Tibial nerve (tissue), 4 donors: ENCODE measurements at places on chromosomes 3 and 15. TPM values are rescaled to one million over a fixed set of nuclear protein-coding genes. Genes with fewer than 3 reads are reported as not detected.

ACKR4 gene
- not detected for total RNA-seq

BFSP2 gene
- not detected for total RNA-seq

NPAP1 gene
- total RNA-seq, result not detected

TRIP4 gene
- 13.0 TPM for total RNA-seq

COL6A6 gene
- total RNA-seq, result not detected

DNA sequence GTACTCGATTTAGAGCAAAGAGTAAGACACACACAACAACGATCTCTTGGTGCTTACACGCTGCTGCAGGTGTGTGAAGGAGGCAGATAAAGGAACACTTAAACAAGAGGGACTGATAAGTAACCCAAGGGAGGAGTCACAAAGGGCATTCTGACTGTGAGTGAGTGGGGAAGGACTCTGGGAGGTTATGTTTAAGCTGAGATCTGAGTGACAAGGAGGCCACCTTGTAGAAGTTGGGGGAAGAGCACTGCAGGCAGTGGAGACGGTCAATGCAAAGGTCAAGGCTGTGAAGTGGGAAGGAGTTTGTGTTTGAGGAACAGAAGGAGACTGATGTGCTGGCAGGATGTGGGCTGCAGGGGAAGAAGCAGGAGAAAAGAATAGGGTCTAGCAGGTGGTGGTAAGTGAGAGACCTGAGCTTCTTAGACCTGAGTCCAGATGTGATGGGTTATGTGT lies 63.1 kb downstream of the LPP start:
- no peaks in the 10 kb centered on the region for H3K36me3 ChIP-seq
- H3K4me1 ChIP-seq, result peaks cover 69% of the 10 kb centered on the region
- no peak overlapping the region for H3K4me3 ChIP-seq
- peak overlapping the region; percentile 87 for H3K27ac ChIP-seq

DNA sequence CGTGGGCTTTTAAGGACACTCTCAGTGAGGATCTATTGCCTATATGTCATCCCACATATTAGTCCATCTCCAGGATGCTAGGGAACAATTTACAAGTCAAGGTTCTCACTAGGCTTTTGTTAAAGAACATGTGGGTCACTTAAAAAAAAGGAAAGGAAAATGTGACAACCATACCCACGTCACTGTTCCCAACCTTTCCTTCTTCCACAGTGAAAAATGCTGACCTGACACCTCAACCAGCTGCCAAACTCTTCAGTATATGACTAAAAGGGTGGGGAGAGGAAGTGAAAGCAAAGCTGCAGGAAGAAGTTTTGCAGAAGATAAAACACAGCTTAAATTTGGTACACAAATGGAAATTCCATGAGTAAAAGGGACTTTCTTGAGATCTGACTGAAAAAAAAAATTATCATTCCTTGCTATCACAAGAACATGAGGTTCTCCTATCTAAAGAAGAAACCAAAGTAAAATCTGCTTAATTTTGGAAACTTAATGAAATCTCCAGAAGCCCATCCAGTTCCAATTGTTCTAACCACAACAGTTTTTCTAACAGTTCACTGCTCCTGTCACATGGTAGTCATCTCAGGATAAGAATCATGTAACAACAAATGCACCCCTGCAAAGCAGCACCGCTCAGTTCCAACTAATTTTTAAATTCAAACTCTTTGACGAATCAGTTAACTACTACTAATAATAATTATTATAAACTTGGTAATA lies 117.0 kb upstream of the TSPAN3 start:
- no peaks in the 10 kb centered on the region for H3K36me3 ChIP-seq
- peak; percentile 20 for DNase-seq
- H3K27me3 ChIP-seq, result no peaks in the 10 kb centered on the region
- H3K27ac ChIP-seq, result peak overlapping the region; percentile 81
- H3K4me1 ChIP-seq, result peaks cover 47% of the 10 kb centered on the region

GRCh38 chr15:65156692-65157091 lies 23.1 kb upstream of the PDCD7 start:
- peaks cover 70% of the 10 kb centered on the region for H3K36me3 ChIP-seq
- no peak overlapping the region for H3K4me3 ChIP-seq
- no peaks in the 10 kb centered on the region for H3K4me1 ChIP-seq
- H3K27ac ChIP-seq, result no peak overlapping the region
- H3K27me3 ChIP-seq, result no peaks in the 10 kb centered on the region

DNA sequence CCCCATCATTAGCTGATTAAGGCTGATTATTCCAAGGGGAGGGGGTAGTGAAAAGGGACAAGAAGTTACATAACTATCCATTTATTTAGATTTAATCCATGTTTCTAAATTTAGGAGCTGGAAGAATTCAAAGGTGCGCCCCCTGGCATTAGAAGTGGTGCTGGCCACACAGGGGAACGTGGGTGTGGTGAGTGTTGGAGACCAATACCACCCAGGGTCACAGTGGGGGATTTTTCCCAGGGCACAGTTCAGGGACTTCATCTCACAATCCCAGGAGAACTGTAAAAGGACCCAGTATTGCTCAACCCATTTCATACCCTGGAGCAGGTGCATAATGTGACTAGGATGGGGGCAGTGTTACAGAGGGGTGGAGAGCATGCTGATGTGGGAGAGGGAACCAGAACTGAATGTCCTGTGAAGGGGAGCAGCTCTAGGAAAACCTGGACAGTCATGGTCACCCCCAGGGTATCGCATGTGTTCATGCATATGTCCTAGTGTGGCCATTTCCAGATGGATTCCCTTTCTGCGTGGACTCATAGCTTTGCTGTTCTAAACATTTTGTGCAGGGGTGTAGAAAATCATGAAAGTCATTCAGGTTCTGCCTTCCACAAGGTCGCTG lies 110.3 kb downstream of the LSM3 start:
- H3K36me3 ChIP-seq, result no peaks in the 10 kb centered on the region
- H3K4me3 ChIP-seq, result no peak overlapping the region
- peaks cover 3% of the 10 kb centered on the region for H3K4me1 ChIP-seq
- H3K27me3 ChIP-seq, result no peaks in the 10 kb centered on the region
- no peak overlapping the region for H3K27ac ChIP-seq

DNA sequence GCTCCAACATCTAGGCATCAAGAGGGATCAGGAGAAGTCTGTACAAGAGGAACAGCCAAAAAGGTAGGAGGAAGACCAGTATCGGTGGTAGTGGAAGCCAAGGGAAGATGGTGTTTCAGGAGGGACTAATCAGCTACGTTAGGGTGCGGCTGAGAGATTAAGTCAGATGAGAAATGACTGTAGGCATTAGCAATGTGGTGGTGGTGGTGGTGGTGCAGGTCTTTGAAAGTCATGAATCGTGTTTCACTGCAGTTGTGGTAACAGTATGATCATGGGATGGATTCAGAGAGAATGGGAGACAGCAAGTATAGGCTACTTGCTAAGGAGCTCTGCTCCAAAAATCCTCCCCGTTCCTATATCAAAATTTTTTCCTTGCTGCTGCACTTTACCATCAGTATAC lies 35.5 kb downstream of the ASTE1 start:
- no peak for DNase-seq
- H3K27ac ChIP-seq, result no peak overlapping the region
- no peaks in the 10 kb centered on the region for H3K4me1 ChIP-seq
- H3K4me3 ChIP-seq, result no peak overlapping the region
- H3K27me3 ChIP-seq, result no peaks in the 10 kb centered on the region

DNA sequence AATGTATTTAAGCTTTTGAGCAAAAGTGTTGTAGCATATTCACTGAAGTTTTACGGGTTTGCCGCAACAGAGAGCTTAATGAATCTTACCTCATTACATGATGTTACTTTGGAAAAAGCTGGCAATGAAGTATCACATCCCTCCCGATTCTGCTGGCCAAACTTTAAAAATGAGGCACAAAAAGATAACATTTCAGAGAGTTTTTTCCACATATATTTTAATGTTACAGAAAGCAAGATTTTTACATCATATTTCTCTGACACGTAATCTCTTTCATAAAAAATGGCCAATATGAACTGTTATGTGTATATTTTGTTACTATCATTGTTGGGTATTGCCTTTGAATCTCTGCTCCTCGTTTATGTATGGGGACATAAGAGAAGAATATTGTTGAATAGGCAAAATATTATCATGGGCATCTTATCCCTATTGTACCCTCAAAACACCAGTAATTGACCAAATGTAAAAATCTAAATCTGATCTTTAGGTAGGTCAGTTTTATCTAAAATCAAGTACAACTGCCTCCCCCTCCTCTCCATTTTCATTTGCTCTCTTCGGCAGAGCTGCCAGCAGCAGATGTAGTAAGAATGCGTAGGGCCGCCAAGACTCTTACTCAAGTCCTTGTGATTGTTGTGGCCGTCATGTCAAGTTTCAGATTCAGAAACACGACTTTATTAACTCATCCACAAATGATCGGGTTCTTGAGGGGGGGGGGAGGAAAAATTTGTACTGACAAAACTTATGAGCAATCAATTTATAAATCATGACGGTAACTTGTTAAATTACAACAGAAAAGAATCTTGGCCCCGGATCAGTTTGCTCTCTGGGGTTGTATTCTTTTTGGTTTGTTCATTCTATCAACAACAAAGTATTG lies 106.7 kb upstream of the THRB start:
- H3K27me3 ChIP-seq, result no peaks in the 10 kb centered on the region
- no peak overlapping the region for H3K27ac ChIP-seq
- no peaks in the 10 kb centered on the region for H3K36me3 ChIP-seq
- H3K4me3 ChIP-seq, result no peak overlapping the region

DNA sequence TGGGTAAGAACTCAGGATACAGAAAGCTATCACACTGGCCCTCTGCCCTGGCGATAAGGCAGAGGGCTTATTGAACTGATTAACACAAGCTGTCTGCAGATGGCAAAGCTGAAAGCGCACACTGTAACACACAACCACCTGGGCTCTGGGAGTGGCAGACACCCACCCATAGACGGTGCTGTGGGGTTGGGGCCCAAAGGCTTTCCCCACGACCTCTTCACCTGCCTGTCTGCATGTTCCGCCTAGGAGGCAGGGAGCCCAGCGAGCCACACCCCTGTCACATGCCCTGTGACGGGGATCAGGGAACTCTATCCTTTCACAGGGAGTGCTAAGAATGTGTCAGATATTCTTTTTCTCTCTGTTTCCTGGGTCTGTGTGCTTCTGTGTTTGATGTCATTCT lies 12.1 kb upstream of the TFG start:
- no peaks in the 10 kb centered on the region for H3K36me3 ChIP-seq
- H3K27me3 ChIP-seq, result peaks cover 9% of the 10 kb centered on the region
- H3K27ac ChIP-seq, result peak overlapping the region; percentile 50

DNA sequence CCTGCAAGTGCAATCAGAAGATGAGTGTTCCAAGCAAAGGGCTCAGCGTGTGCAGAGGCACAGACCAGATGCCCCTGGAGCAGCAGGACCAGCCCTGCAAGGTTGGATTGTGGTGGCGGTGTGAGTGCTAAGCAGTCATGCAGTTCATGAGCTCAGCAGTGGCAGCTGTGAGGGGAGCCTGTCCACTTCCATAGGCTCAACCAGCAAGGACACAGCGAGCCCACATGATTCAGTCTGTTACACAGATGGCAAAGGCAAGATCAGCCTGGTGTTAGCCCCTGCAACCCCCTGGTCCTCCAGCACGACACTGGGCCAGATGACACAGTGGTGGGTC lies 95.9 kb upstream of the PRR23E start:
- DNase-seq, result no peak
- no peak overlapping the region for H3K27ac ChIP-seq
- H3K27me3 ChIP-seq, result no peaks in the 10 kb centered on the region
- no peaks in the 10 kb centered on the region for H3K36me3 ChIP-seq
- H3K4me1 ChIP-seq, result no peaks in the 10 kb centered on the region
- no peak overlapping the region for H3K4me3 ChIP-seq

DNA sequence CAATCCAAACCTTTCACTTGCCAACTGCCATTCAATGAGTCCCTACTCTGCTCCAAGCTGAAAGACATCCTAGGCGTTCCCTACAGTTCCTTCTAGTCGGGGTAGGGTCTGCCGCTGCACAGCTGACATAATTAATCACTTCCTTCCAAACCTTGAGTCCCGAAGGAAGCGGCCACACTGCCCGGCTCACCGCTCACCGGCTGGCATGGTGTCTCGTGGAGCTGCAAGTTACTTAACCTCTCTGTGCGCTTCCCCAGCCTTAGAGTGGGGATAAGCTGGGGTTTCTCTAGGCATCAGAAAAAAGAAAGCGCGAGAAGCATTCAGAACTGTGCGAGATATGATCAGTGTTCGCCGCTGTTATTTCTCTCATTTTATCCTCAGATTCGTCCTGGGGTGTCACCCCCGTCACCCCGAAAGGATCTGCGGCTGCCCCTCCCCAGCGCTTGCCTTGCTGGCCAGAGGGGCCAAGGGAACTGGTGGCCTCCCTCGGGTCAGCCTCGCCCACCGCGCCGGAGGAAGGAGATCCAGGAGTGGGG lies 748 bp downstream of the MRPS25 start:
- peaks cover 13% of the 10 kb centered on the region for H3K4me1 ChIP-seq
- no peaks in the 10 kb centered on the region for H3K27me3 ChIP-seq
- peak overlapping the region; percentile 76 for H3K27ac ChIP-seq
- H3K4me3 ChIP-seq, result peak overlapping the region; percentile 91
- H3K36me3 ChIP-seq, result no peaks in the 10 kb centered on the region

GRCh38 chr15:36947035-36947719 lies 153.2 kb downstream of the MEIS2 start:
- H3K27me3 ChIP-seq, result no peaks in the 10 kb centered on the region
- no peaks in the 10 kb centered on the region for H3K4me1 ChIP-seq
- DNase-seq, result no peak
- no peak overlapping the region for H3K4me3 ChIP-seq
- H3K27ac ChIP-seq, result no peak overlapping the region

DNA sequence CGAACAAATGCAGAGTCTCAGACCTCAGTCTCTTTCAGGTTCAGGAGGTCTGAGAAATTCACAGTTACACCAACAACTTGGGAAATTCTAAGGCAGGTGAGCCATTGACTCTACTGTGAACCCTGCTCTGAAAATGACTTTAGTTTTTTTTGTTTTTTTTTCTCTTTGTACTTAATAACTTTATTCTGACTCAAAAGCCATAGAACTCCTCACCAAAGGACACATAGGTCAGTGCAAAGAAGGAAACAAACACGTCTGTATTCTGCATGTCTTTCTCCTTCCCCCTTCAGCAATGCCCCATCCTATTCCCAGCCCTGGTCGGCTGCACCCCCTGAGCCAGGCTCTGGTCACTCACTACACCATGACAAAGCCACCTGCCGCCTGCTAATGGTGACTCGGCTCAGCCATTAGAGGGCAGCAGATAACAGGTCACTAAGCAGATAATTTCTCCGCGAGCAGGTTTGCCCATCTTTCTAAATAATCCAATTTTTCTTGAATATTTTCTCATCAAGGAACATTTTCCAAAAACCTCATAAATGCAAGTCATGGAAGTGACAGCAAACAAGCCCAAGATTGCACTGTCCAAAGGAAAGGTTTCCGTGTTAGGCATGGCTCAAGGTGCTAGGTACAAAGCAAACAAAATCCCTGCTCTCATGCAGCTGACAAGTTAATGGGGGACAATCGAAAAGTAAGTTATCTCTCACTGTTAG lies 37.7 kb downstream of the TM4SF4 start:
- no peaks in the 10 kb centered on the region for H3K36me3 ChIP-seq
- H3K27ac ChIP-seq, result no peak overlapping the region
- no peak overlapping the region for H3K4me3 ChIP-seq
- H3K27me3 ChIP-seq, result no peaks in the 10 kb centered on the region
- peak; percentile 41 for DNase-seq

DNA sequence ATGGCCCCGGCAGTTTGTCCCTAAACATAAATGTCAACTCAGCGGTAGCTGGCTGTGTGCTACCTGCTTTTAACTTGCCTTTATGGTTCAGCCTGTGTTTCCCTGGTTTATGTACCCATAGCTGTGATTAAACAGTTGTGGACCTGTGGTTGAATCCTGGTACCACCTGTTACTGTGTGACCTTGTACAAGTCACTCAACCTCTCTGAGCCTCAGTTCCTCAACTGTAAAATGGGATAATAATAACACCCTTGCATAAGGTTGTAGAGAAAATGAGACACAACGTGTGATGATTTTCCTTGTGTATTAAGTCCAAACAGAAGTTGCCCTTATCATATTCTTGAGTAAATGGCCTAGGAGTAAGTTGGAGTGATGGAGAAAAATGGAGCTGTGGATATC lies 6.3 kb downstream of the GALNT15 start:
- H3K4me1 ChIP-seq, result peaks cover 13% of the 10 kb centered on the region
- no peak for DNase-seq
- no peaks in the 10 kb centered on the region for H3K27me3 ChIP-seq
- no peaks in the 10 kb centered on the region for H3K36me3 ChIP-seq
